ENCODE measurements at places on chromosomes 7 and 10.

- H3K4me3 ChIP-seq: no peak overlapping the region
- H3K4me1 ChIP-seq: no peaks in the 10 kb centered on the region
- H3K27me3 ChIP-seq: no peaks in the 10 kb centered on the region
- H3K27ac ChIP-seq: no peak overlapping the region
- DNase-seq: no peak
Measured at GRCh38 chr7:22287412-22287811, 69.5 kb downstream of the RAPGEF5 start.

- 0 out of 2 replicates have a peak, but pooled peaks cover 2% of the 10 kb centered on the region for H3K4me1 ChIP-seq
- H3K4me3 ChIP-seq: no peak overlapping the region
- peaks cover 6% of the 10 kb centered on the region for H3K27me3 ChIP-seq
- no peak overlapping the region for H3K27ac ChIP-seq
- no peaks in the 10 kb centered on the region for H3K36me3 ChIP-seq
- DNase-seq: no peak
Measured at GRCh38 chr7:155090684-155091083, 20.6 kb downstream of the HTR5A start.

GRCh38 chr7:20393616-20394015, 62.9 kb downstream of the ITGB8 start:
- no peak overlapping the region for H3K4me3 ChIP-seq
- no peaks in the 10 kb centered on the region for H3K27me3 ChIP-seq
- no peak for DNase-seq
- H3K4me1 ChIP-seq: no peaks in the 10 kb centered on the region

DNA sequence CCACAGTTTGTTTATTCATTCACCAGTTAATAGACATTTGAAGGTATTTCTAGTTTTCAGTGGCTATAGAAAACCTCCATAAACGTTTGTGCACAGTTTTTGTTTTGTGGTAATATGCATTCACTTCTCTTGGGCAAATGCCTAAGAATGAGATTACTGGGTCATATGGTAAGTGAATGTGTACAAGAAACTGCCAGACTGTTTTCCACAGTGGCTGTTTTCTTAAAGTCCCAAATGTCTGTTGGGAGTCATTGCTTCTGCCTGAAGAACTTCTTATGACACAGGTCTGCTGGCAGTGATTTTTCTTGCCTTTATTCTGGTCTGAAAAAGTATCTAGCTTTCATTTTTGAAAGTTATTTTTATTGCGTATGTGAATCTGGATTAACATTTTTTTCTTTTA, 35.5 kb downstream of the NHLRC2 start:
- H3K27ac ChIP-seq: no peak overlapping the region
- no peak for DNase-seq
- no peak overlapping the region for H3K4me3 ChIP-seq
- 0 out of 2 replicates have a peak, but pooled peaks cover 3% of the 10 kb centered on the region for H3K4me1 ChIP-seq
- no peaks in the 10 kb centered on the region for H3K27me3 ChIP-seq

DNA sequence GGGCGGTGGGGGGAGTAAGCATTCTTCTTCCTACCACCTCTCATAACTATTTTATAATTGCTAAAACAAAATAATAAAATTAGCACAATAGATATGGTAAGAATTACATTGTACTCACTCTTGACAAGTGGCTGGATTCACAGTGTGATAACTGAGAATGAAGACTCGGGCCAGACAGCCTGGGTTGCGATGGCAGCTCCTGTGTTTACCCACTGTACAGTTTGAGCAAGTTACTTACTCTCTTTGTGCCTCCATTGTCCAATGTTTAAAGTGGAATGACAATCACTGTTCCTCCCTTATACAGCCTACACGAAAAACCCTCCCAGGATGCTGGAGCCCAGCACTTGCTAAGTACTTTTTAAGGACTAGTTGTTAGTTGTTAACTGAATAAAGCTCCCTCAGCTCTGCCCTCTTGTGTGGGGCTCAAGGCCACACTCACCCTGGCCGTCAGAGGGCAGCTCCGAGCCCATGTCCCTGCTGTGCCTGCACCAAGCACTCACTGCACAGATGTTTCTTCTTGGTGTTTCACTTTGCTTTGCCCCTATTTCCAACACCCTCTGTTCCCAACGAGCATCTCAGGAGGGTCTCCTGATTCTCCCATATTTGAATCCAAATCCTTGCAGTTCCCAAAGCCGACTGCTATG, 56.4 kb upstream of the NPS start:
- no peaks in the 10 kb centered on the region for H3K4me1 ChIP-seq
- H3K27ac ChIP-seq: no peak overlapping the region
- H3K27me3 ChIP-seq: peaks cover 29% of the 10 kb centered on the region

DNA sequence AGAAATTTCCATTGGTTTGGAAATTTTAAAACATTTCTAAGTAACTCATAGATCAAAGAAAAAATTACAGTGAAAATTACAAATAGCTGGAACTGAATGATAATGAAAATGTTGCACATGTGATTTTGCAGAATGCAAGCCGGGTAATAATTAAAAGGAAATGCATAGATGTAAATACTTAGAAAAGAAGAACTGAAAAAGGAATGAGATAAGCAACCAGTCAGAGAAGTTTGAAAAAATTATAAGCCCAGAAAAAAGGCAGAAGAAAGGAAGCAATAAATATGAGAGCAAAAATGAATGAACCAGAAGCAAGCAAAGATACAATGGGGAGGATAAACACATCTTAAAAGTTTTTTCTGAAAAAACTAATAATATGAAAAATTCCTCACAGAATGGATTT, 3.2 kb upstream of the TMEM273 start:
- no peaks in the 10 kb centered on the region for H3K36me3 ChIP-seq
- H3K4me3 ChIP-seq: no peak overlapping the region
- H3K4me1 ChIP-seq: no peaks in the 10 kb centered on the region
- H3K27ac ChIP-seq: no peak overlapping the region

DNA sequence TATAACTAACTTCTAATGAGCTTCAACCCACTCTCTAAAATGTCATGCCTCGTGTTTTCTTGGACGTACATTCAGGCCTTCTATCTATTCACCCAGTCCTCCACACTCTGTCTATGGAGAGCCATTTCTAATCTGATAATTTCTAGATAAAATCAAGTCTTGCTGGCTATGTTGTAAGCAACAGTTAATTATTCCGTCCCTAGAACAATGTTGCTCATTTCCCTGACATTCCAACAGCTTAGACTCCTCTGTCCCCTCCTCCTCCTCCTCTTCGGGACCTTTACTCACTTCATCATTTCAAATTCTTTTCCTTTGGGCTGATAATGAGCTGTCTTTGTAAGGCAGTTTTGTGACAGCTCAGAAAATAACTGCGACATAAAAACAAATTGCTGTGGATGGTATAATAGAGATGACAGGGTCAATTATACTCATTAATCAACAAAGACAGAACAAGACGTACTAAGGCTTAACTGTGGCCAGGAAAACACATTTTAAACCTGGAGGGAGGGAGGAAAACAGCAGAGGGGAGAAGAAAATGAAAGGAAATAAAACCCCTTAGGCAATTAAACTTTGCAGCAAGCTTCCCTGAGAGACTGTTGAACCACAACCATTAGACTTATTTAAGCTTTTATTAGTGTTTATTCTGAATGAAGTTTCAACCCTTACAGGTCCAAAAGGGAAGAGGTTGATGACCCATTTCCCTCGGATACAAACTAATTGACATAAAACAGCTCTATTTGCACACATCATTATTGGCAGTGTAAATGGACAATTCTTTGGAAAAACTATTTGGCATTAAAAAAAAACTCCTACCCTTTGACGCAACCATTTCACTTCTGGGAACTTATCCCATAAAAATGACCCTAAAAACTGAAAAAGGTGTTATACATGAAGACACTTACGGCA, 179.1 kb downstream of the SFMBT2 start:
- no peaks in the 10 kb centered on the region for H3K36me3 ChIP-seq
- DNase-seq: no peak
- H3K27ac ChIP-seq: no peak overlapping the region
- H3K4me1 ChIP-seq: no peaks in the 10 kb centered on the region

GRCh38 chr10:44806950-44807349, 104.2 kb upstream of the TMEM72 start:
- H3K4me1 ChIP-seq: no peaks in the 10 kb centered on the region
- no peak overlapping the region for H3K4me3 ChIP-seq
- no peaks in the 10 kb centered on the region for H3K36me3 ChIP-seq
- no peak overlapping the region for H3K27ac ChIP-seq
- no peak for DNase-seq
- H3K27me3 ChIP-seq: peaks cover 5% of the 10 kb centered on the region

DNA sequence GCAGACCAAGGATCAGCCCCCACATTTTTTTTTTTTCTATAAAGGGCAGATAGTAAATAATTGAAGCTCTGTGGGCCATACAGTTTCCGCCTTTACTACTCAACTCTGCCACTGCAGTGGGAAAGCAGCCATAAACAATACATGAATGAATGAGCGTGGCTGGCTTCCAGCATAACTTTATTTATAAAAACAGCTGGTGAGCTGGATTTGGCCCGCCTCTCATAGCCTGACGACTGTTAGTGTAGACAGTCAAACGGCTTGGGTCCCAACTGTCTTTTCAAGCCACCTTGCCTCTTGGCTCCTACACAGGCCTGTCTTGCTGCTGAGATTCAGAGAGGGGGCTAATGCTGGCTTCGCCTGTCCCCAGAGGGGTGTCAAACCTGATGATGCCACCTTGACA, 169.8 kb upstream of the GPR26 start:
- peaks cover 20% of the 10 kb centered on the region for H3K27me3 ChIP-seq
- H3K36me3 ChIP-seq: no peaks in the 10 kb centered on the region
- no peak overlapping the region for H3K4me3 ChIP-seq

DNA sequence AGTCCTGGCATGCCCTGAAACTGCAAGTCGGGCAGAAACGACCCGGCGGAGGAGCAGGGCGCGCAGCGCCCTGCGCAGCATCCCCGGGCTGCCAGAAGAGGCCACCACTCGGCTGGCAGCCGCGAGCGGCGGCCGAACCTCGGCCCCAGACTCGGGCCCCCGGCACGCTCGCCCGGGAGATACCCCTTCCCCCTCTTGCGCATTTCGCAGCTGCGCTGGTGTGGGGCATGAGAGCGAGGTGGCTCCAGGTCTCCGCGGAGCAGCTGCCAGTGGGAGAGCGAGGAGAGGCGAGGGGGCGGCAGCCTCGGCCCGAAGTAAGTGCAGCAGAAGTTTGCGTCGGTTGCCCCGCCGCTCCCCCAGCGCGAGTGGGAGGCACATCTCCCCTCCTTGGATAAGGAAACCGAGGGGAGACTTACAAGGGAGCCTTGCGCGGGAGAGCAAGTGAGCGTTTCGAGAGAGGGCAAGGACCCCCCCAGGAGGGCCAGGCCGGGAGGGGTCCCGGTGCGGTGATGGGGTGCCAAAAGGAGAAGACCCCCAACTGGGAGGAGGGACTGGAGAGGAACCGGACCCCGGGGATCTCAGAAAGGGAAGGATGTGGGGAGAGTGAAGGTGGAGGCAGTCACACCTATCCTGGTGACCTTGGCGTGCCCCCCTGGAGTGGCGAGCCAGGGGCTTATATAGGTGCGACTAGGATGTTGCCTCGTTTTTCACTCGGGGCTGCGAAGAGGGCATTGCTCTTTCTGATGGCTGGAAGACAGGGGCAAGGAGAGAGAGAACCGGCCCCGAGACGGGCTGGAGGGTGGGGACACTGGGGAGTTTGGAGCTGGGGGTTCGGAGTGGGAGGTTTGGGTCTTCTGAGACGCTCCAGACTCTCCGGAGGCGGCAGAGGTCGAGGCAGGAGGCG, 256.3 kb downstream of the OTUD1 start:
- no peak overlapping the region for H3K27ac ChIP-seq
- no peak for DNase-seq
- no peaks in the 10 kb centered on the region for H3K27me3 ChIP-seq
- H3K36me3 ChIP-seq: no peaks in the 10 kb centered on the region

DNA sequence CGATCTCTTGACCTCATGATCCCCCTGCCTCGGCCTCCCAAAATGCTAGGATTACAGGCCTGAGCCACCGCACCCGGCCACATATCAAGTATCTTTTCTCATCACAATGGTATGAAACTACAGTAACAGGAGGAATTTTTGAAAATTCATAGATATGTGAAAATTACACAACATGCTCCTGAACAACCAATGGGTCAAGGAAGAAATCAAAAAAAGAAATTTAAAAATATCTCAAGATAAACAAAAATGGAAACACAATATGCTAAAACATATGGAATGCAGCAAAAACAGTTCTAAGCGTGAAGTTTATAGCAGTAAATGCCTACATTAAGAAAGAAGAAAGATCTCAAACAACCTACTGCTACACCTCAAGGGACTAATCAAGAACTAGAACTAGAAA, 59.8 kb upstream of the ADAM12 start:
- no peak overlapping the region for H3K4me3 ChIP-seq
- peaks cover 7% of the 10 kb centered on the region for H3K4me1 ChIP-seq
- H3K27me3 ChIP-seq: no peaks in the 10 kb centered on the region
- H3K36me3 ChIP-seq: no peaks in the 10 kb centered on the region

DNA sequence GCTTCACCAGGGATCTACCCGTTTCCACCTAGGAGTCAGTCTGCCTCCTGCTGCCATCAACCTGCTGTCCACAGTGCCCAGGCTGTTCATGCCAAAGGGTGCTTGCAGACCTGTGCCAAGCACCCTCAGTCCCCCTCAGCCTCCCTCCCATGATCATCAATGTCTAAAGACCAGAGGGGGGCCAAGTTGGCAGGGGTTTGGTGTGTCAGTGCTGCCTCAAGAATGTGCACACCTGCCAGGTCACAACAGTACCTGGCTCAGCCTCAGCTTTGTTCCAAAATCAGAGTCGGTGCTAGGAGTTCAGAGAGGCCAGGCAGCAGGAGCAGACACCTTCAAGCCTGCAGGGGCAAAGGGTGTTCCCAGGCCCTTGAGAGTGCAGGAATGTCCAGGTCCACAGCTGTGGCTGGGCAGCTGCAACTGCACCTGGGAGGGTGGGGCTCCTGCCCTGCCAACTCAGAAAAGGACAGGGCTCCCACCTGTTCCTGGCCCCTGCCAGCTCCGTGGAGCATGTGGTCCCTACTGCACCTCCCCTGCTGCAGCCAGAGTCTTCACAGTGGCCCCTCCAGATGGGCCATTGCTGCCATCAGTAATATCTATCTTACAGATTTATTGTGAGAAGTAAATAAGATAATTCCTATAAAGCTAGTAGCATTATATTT, 219.5 kb downstream of the POLR1F start:
- no peak overlapping the region for H3K4me3 ChIP-seq
- H3K36me3 ChIP-seq: no peaks in the 10 kb centered on the region
- DNase-seq: no peak
- no peaks in the 10 kb centered on the region for H3K4me1 ChIP-seq

DNA sequence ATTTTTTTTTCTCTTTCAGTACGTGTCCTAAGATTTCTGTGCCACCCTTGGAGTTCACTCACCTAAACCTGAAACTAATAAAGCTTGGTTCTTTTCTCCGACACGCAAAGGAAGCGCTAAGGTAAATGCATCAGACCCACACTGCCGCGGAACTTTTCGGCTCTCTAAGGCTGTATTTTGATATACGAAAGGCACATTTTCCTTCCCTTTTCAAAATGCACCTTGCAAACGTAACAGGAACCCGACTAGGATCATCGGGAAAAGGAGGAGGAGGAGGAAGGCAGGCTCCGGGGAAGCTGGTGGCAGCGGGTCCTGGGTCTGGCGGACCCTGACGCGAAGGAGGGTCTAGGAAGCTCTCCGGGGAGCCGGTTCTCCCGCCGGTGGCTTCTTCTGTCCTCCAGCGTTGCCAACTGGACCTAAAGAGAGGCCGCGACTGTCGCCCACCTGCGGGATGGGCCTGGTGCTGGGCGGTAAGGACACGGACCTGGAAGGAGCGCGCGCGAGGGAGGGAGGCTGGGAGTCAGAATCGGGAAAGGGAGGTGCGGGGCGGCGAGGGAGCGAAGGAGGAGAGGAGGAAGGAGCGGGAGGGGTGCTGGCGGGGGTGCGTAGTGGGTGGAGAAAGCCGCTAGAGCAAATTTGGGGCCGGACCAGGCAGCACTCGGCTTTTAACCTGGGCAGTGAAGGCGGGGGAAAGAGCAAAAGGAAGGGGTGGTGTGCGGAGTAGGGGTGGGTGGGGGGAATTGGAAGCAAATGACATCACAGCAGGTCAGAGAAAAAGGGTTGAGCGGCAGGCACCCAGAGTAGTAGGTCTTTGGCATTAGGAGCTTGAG, at the start of gene CFTR:
Gene CFTR (plus strand): TSS at position 801 of the 830 bp plus-strand sequence. CDS start 70 bp downstream, outside the sequence.
- peaks cover 6% of the 10 kb centered on the region for H3K4me1 ChIP-seq
- peak within 1 kb of the TSS; percentile 44 for H3K4me3 ChIP-seq
- no peaks in the 10 kb centered on the region for H3K36me3 ChIP-seq
- H3K27ac ChIP-seq: no peak within 1 kb of the TSS
- DNase-seq: no peak

Data from Panc1 (cell line).